ENCODE measurements at places on chromosomes 3 and 15.

DNA sequence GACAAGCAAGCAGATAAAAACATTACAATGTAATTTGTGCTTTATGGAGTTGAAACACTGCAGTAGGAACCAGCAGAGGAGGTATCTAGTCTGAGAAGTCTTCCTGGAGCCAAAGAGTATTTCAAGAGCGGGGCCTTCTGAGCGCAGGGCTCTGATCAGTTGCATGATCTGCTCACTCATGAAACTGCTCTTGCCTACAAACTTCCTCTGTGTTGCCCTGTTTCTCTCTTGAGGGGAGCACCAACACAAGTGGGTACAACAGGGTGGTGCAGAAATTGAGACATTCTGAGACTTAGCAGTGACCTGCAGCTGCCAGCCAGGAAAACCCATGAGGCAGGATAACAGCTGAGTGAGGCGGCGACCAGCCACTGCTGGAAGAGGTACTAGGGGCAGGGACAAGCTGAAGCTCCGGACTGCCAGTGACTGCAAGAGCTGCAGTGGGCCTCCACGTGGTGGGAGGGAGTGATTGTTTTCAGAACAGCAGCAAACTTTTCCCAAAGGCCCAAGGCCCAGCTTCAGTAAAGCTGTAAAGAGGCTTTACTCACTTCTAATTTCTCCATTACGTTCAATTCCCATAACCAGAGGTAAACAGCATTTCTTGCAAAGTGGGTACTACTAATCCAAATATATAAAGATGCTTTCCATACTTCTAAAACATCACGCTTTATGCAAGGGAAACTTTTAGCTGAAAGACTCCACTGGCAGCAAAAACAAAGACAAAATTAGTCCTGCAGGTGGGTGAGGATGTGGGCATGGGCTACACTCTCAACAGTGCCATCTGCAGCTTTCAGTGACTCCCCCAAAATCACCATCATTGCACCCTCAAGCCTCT lies 69.0 kb upstream of the LPP start:
- DNase-seq, result no peak

DNA sequence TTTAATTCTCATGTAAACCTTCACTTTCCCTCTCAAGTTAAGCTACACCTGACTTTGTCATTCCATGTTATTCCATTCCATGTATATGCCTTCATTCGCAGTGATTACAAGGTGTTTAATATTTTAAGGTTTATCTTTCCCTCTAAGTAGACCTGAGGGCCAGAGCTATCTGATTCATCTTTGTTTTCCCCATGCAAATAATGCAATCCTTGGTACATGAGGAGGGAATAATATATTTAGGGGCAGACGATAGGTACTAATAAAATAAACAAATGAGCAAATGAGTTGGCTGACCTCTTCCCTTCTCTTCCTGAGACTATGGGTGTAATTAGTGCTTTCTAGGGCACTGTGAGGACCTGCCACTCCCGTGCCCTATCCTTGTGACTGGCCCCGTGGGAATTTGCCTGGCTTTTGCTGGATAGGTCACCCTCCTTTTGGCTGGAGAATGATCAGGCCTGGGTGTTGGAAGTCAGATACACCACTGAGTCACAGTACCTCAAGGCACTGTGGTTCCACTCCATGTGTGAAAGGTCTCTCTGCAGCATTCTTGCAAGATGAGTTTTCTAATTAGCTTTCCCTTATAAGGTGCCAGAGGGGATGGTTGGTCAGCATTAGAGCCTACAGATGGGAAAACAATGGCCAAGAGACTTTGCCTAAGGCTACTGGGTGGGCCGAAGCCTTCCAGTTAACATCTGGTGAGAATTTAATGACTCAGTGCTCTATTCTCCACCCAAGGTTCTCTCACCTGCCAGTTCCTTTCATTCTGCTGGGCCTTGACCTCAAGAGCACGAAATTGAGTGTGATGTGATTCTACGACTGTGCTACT lies 183.2 kb downstream of the P3H2 start:
- DNase-seq, result no peak

GRCh38 chr3:32200992-32201758 lies 37.3 kb upstream of the CMTM8 start:
- no peak for DNase-seq

DNA sequence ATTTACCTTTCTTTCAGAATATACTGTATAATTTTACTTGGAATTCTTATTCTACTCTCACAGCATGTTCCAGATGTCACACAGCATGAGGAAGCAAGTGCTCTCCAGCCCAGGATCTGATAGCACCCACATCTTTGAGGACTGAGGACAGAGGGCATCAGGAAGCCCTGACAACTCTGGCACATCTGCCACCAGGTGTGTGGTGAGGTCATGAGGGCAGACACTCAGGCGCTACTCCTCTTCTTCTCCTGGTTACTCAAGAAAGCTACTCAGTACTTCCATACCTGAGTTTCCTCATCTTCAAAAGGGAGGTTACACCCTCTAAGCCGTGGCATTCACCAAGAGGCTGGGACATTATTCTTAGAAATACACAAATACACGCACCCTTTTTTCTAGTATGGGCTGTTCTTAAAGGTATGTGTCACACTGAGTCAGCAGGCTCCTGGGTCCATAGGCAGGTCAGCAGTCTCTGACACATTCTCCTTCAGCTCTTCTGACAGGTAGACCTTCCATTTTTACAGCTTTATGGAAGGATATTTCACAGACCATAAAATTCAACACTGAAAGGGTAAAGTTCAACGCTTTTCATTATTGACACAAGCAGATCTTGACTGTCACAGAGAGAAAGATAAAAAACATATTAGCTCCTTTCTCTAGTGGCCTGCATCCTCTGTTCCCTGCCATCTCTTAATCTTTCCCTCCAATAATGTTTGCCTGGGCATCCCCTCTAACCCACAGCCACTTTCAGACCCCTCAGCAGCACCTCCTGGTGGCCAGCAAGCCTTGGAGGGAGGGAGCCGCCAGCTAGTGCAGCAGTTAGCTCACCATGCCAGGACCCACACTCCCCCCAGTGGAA lies 103.2 kb upstream of the TJP1 start:
- DNase-seq, result no peak

GRCh38 chr3:43649365-43649968 lies 27.7 kb upstream of the ANO10 start:
- DNase-seq, result no peak

Measured in immature natural killer cell (primary cell).